Right cardiac atrium (tissue), 5 donors: ENCODE measurements at places on chromosomes 7 and 10.
A peak's percentile ranks its signal among the peaks of the same experiment; 100 is the strongest.

DNA sequence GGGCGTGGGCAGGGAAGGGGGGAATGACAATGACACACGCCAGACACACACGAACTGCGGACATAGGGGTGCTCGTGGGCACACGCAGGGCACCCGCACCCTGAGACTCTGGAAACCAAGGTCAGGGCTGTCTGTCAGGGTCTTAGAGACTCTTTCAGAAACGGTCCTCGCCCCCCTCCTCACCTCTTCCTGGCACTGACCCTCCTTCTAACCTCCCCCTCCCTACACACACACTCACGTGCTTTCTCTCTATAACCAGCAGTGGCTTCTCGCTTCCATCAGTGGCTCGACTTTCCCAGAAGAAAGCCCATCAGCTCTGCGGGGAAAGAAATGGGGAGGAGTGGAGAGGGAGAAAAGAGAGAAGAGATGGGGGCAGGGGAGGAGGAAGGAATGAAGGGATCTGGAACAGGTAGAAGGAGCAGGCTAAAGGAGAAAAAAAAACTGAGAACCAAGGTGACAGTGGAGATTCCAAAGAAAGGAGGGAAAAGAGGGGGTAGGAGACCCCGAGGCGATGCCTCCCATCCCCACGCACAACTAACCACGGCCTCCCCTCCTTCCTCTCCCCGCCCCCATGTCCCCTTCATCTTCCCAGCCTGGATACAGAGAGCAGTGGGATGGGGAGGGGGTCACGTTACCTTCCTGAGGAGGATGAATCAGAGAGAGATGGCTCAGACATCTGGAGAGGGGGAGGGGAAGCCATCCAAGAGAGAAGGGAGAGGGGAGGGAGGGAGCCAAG lies 1.7 kb upstream of the VGF start:
- no peak for DNase-seq

DNA sequence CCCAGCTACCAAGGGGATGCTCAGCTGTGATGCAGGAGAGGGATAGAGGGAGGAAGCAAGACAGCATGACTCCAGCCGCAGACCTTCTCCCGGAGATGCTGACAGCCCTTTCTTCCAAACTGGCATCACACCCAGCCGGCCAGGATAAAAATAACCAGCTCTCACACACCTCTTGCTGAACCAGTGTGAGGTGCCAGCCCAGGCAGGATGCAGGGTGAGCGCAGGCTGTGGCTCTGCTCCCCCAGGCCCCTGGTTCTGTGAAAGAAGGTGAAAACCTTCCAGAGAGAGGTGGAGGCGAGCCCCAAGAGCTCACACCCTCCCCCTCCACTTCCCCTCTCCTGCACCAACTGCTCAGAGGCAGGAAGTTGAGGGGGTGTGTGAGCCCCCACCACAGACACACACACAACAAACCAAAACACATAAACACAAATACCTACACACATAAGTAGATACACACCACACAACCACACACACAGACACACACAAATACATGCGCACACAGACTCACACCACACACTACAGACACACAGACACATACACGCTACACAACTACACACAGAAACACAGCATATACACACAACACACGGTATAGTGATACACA lies 4.0 kb downstream of the GPR15LG start:
- peak; percentile 38 for DNase-seq

GRCh38 chr10:50636618-50637579 lies 13.1 kb upstream of the SGMS1 start:
- no peak for DNase-seq

DNA sequence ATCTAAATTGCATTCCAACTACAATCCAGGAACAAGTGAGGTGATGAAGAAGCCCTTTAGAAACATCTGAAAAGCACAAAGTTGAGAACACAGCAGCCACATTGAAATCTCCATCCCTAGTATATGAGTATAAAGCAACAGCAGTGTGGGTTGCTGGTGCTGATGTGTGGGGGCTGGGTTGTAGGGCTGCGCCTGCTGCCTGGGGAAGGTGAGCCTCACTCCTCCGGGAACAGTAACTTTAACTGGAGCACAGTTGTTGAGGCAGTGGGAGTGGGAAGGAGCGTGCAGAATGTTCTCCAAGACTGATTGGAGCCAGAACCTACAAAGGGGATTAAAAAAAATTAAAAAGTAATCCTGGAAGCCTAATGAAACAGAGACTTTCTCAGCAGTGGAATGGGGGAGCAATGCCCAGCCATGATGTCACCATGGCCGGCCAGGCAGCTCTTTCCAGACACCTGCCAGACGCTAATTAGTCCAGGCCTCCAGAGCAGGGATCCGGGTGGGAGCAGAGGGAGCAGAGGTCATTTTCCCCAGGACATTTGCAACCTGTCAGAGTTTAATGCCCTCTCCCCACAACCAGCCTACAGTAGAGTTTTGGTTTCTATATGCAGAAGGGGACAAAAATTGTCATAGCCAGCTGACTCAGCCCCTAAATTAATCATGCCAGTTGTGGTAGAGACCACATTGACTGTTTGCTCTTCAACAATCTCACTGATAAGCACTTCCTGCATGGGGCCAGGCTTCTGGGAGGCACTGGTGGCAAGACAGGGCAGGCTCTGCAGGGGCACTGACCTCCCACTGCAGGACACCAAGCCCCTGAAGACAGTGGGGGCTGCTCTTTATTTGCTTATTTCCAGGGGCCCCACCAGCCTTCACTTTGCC lies 133.0 kb upstream of the ZNF32 start:
- DNase-seq, result peak; percentile 58

DNA sequence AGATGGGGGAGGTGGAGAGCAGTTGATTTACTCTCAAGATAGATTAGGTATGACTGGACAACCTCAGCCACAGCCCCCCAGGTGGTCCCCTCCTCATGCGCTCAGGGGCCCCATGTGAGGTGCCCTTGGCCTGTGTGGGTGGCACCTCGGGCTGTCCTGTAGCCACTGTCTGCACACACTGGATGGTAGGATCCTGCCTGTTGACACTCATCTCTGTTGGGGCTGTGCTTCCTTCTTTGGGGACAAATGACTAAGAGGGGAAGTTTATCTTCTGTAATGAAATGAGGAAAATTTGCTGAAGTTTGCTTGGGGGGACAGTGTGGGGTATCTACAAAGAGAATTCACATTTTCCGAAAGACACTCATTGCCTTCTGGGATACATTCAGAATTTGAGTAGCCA lies 53.6 kb upstream of the ANTXRL start:
- no peak for DNase-seq

DNA sequence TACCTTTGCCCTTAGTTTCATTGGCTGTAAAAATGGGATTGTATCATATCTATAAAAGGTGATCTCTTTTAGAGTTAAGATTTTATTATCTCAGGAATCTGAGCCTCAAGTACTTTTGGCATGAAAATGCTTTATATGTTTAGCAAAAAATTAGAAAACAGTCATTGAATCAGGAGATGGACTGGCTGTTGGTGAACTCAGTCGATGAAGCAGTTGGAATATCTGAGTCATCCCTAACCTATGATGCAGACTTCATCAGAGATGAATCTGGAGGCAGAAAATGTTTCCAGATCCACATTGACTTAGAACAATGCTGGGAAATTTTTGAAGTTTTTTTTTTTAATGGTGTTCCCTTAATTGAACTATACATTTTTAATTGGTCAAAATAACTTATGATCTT lies 228.5 kb downstream of the SLC25A13 start:
- DNase-seq, result no peak

- no peak for DNase-seq
Observed at GRCh38 chr7:32259931-32260596, 189.9 kb upstream of the PDE1C start.

DNA sequence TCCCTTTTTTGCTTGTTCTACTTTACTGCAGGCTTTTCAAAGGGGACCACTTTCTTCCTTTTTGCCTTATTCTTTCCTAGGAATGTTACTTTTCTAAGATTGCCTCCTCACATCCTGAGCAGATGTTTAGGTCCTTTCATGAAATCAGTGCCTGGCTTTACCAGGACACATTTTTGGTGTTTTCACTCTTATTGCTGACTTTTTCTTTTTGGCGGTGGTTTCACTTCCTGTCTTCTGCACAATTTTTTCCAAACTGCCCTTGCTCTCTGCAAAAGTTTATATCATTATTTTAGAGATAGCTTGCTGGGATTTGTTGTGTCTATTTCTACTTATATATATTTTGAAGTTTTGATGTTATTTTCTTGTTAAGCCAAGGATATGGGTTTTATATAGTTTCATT lies 332.2 kb upstream of the MTPN start:
- no peak for DNase-seq

- DNase-seq, result no peak
Observed at GRCh38 chr10:130992802-130993523, 318.6 kb downstream of the TCERG1L start.

DNA sequence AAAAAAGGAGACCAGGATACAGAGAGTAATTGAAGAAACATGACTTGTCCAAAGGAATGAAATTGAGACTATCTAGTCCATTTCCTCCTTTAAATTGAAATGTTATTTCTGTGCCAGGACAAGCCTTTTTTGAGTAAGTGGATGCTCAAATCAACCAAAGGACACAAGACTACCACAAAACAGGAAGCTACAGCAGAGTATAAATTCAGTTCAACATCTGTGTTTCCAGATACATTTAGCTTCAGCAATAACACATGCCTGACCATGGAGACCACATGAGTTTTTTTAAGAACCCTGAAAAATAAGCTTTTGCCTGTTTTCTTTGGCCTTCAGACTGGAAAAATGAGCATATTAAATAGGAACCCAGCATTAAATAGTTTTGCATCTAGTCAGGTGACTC lies 707.5 kb downstream of the ZWINT start:
- no peak for DNase-seq

- no peak for DNase-seq
Observed at GRCh38 chr10:100907773-100908363, 4.9 kb upstream of the SLF2 start.

- DNase-seq, result no peak
Observed at GRCh38 chr10:45096001-45096400, 95.3 kb downstream of the ZNF22 start.

GRCh38 chr7:139797607-139798006 lies 19.8 kb upstream of the HIPK2 start:
- DNase-seq, result no peak

GRCh38 chr10:7258948-7259523 lies 151.8 kb downstream of the SFMBT2 start:
- no peak for DNase-seq

- peak; percentile 79 for DNase-seq
Observed at GRCh38 chr10:101007099-101007711, 7.6 kb downstream of the LZTS2 start.

DNA sequence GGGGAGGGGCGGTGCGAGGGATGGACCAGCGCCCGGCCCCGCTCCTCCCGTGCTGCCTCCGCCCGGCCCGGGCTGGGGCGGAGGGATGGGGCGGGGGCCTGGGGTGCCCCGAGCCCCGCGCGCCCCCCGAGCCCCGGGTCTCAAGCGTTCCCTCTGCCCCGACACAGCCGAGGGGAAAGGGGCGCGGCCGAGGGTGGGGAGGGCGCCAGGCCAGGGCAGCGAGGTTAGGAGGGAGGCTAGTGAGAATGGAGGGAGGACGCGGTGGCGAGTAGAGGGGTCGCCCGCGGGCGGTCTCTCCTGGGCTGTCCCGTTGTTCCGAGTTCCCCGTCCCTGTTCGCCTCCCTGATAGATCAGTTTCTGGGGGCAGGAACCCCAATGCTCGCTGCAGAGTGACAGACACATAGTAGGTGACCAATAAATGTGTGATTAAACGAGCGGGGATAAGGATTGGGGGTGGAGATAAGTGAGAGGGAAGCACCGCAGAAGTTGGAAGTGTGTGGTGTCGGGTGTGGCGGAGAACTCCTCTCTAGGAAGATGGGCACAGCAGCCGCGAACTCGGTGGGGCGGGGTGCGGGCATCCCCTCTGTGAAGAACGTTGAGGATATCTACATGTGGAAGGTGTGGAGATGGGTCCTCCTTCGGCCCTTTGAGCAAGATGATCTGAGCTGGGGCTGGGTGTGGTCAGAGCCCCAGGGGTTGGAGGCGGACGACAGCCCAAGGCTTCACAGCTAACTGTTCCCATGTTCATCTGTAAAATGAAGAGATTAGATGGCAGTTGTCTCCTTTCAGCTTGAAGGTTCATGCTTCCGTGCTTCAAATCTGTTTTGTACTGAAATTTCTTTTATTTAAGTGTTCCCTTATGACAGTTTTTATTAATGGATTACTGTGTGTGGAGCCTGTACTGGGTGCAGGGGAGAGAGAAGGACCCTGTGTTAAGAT lies 580 bp downstream of the ZNF775 start:
- DNase-seq, result peak; percentile 66

- DNase-seq, result no peak
Observed at GRCh38 chr7:155377838-155378579, 79.9 kb upstream of the EN2 start.

DNA sequence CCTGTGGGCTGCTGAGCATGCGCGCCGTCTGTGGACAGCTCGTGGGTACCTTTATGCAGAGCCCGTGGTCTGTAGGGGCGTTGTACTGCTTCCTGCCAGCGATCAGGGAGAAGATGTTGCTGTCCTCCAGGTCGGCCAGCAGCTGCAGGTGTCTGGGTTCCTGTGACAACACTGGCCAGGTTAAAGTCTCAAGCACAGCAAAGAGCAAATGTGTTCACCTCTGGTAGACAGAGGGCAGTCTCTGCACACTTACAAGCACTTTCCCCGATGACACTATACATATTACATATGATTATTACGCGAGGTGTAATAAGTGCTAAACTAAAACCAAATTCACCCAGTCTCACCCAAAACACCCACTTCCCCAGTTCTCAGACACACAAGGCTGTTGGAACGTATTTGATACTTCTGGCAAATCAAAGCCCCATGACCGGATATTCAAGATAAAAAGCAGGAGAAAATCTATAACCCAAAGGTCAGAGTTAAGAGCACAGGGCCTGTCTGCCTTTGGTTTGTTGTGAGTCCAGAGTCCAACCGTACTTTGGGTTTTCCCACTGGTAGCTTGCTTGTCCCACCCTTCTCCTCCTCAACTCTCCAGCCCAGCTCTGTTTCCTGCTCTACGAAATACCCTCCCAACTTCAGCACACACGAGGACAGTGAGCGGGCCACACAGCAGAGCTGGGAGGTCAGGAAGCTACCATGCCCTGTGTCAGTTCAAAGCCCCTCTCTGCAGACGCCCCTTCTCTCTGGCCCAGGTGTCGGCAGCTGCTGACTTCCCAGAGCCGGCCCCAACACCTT lies 49.7 kb upstream of the DDC start:
- no peak for DNase-seq

- DNase-seq, result no peak
Observed at GRCh38 chr7:108086962-108087361, 43.2 kb downstream of the LAMB4 start.

DNA sequence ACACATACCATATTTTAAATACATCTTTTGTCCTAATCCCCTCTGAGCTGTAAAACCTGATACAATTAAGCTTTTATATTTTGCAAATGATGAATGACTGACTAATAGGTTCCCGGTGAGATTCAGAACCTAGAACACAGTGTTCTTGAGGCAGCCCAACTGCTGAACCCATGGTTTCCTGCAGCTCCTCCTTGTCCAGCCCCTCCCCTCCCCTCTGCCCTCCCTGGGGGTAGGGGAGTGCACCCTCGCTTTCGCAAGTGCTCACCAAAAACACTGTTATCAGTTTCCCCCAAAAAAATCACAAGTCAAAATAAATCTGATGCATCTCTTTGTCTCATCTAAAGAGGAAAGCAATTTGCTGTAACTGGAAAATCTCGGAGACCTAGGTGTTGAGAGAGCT lies 602.8 kb downstream of the KCNMA1 start:
- no peak for DNase-seq
